Aorta (tissue), 5 donors: ENCODE measurements at places on chromosomes 3 and 15. TPM values are rescaled to one million over a fixed set of nuclear protein-coding genes. Genes with fewer than 3 reads are reported as not detected.
A peak's percentile ranks its signal among the peaks of the same experiment; 100 is the strongest.

The IGSF10 gene
- polyA plus RNA-seq, result 2.3 TPM

DNA sequence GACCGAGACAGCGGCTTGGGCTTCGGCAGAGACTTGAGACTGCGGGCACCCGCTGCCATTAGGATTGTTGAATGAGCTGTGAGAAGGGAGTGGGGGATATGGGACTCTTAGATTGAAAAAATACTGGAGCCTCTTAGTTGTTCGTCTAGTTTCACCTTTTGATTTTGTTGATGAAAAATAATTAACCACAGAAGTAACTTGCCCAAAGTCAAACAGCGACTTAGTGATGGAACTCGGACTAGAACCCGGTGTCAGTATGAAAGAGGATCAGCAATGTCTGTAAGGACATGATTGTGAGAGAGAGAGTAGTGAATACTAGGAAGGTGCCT is 510 bp upstream of the GOLGB1 start:
- peaks cover 4% of the 10 kb centered on the region for H3K4me1 ChIP-seq
- peak overlapping the region; percentile 55 for H3K4me3 ChIP-seq
- H3K27ac ChIP-seq, result no peak overlapping the region
- no peak for DNase-seq

The CACNA2D2 gene
- polyA plus RNA-seq, result 0.75 TPM

GRCh38 chr3:190258634-190259033 is 63.6 kb downstream of the CLDN1 start:
- no peak overlapping the region for H3K4me3 ChIP-seq
- H3K27ac ChIP-seq, result no peak overlapping the region
- no peaks in the 10 kb centered on the region for H3K4me1 ChIP-seq

DNA sequence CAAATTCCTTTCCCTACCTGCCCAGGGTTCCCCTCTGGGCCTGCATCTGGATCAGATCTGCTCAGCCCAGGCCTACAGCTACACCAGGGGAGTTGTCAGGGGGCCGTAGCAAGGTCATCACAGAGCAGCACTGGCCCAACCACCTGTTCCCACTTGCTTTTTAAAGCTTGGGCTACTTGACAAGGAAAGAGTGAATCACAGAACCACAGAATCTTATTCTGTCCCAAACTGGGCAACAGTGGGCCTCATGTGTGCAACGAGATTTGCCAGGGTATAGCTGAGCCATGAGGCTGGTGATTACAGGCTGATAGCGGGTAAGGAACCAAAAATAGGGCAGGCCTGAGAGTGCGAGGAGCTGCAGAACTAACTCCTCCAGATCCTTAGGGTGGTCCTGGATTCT is 66.7 kb downstream of the MYLK start:
- DNase-seq, result no peak
- no peaks in the 10 kb centered on the region for H3K27me3 ChIP-seq
- no peaks in the 10 kb centered on the region for H3K36me3 ChIP-seq
- H3K27ac ChIP-seq, result peak overlapping the region; percentile 98
- peaks cover 2% of the 10 kb centered on the region for H3K4me1 ChIP-seq

GRCh38 chr15:29935296-29936004 is 113.2 kb upstream of the TJP1 start:
- no peaks in the 10 kb centered on the region for H3K27me3 ChIP-seq
- H3K36me3 ChIP-seq, result no peaks in the 10 kb centered on the region
- H3K4me3 ChIP-seq, result no peak overlapping the region
- no peak overlapping the region for H3K27ac ChIP-seq
